ENCODE measurements at places on chromosomes 4 and X.

GRCh38 chrX:5702890-5703289 lies 525.8 kb downstream of the NLGN4X start:
- DNase-seq = no peak

DNA sequence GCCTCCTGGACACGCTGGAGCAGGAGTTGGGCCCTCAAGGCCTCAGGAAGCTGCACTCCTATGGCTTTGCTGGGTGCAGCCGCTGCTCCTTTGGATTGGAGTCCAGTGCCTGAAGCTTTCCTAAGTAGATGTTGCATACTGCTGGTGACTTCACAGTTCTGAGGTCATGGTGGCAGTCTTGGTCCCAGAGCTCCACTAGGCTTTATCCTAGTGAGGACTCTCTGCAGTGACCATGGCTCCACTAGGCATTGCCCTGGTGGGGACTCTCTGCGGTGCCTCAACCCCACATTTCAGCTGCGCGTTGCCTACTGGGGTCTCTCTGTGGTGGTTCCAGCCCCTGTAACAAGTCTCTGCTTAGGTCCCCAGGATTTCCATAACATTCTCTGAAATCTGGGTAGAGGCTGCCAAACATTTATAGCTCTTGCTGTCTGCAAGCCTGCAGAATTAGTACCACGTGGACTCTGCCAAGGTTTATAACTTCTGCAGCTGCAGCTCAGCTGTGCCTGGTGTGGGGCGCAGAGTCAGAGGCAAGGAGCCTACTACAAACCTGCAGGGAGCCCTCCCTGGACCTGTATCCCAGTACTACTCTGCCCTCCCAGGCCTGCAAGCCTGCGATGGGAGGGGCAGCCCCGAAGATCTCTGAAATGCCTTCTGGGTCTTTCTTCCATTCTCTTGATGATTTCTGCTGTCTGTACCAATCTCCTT lies 46.0 kb upstream of the NFKB1 start:
- no peak for DNase-seq

DNA sequence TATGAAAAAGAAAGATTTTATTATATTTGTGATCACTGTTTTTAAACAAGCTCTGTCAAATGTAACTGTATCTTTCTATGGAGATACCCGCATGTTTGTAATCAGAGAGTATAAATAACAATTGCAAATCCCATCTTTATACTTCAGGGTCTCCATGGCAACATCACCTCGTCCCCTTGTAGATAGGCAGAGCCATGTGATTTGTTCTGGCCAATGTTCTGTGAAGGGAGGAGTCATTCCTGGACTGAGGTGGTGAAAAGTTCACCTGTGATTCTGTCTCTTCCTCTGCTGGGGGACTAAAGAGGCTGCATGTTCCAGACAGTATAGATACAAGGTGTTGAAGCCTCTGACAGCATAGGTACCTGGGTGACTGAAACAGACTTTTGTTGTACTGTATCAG lies 45.6 kb upstream of the MED14 start:
- no peak for DNase-seq

DNA sequence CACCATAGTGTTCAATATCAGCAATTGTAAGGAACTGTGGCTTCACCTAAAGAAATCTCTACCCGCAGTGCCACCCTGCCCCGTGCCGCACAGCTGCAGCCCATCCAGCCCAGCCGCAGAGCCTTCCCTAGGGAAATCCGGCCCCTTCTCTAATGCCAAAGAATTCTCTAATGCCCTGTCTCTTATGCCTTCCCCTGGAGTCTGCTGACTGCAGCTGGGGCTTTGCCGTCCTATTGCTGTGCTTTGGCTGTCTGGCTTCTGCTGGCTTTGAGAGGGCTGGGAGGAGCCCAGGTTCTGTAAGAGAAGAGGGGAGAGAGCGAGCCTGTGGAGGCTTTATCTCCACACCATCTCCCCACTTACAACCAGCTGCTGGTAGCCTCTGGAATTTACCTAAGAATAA lies 85.9 kb upstream of the HELT start:
- DNase-seq = no peak

Data from liver (tissue), 10 donors.